Activated CD8-positive, alpha-beta memory T cell treated with anti-CD3 and anti-CD28 coated beads, Interleukin-2, amount 50 U/mL, for 48 hours (primary cell): ENCODE measurements at places on chromosomes 12 and 14.

DNA sequence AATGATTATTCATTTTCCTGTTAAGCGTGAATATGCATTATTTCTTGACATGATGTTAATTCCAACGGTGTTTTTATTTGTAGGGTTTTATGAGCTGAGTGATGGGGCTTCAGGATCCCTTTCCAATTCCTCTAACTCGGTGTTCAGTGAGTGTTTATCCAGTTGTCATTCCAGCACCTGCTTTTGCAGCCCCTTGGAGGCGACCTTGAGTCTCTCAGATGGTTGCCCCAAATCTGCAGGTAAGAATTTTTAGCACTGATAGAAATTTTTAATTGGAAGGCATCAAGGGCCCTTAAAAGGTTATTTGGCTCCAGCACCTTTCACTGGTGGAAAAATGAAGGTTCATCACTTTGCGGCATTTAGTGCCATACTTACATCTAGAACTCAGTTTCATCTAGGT is 3.7 kb downstream of the DACT1 start:
- no peak for DNase-seq

- no peak for DNase-seq
Observed at GRCh38 chr14:98847521-98848468, 424.2 kb downstream of the BCL11B start.

DNA sequence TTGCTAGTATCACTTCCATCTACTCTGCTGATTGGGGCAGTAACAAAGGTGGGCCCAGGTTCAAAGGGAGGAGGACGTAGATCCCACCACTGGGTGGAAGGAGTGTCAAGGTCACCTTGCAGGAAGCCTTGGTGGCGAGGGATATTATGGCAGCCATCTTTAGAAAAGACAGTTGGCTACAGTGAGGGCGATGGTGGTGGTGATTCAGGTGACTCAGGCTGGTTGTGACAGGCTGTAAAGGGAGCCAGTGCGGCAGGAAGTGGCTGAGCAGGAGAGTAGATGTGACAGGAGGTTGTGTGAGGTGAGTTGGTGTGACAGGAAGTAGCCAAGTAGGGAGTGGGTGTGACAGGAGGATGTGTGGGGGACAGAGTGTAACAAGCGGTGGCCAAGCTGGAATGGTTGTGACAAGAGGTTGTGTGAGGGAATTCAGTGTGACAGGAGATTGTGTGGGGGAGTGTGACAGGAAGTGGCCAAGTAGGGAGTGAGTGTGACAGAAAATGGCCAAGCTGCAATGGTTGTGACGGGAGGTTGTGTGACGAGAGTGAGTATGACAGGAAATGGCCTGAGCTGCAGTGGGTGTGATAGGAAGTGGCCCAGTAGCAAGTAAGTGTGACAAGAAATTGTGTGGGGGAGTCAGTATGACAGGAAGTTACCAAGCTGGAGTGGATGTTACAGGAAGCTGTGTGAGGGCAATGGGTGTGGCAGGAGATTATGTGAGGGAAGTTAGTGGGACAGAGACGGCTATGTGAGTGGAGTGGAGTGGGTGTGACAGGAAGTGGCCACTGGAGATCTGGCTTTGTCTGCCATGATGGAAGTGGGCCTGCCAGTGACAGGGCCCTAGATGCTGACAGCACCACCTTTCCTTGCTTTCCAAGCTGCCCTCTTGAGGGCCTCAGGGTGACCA is 136.5 kb upstream of the MYL2 start:
- DNase-seq: peak; percentile 77

DNA sequence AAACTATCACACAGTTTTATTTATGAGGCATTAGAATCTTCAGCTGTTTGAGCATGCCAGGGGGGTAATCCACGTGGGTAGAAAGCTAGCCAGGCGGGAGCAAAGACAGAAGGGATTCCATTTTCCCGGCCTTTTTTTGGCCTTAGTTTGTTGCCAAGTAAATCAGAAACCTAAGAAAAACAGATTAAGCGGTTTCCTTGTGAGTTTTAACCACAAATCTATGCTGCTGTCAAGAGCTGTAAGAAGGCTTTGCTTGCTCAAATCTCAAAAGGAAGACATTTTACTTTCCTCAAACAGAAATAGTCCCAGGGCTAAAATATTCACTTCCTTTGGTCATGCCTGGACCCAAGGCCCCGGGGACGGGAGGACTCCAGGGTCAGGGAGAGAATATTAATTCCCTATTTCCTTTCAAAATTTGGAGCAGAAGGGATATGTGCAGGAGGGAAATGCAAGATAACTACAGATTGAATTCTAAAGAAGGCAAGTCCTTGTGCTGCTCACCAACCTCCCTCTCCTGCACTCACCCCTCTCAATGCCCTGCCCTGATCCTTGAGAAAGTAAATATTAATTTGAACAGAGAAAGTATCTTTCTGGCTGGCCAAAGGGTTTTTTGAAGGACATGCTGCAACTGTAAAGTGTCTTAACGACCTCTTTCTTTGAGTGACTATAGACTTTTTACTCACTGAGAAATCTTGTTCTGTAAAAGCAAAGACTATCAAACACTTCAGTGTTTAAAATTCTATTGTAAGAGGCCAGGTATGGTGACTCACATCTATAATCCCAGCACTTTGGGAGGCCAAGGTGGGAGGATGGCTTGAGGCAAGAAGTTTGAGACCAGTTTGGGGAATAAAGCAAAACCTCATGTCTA is 75.7 kb downstream of the HSD17B6 start:
- DNase-seq: no peak

DNA sequence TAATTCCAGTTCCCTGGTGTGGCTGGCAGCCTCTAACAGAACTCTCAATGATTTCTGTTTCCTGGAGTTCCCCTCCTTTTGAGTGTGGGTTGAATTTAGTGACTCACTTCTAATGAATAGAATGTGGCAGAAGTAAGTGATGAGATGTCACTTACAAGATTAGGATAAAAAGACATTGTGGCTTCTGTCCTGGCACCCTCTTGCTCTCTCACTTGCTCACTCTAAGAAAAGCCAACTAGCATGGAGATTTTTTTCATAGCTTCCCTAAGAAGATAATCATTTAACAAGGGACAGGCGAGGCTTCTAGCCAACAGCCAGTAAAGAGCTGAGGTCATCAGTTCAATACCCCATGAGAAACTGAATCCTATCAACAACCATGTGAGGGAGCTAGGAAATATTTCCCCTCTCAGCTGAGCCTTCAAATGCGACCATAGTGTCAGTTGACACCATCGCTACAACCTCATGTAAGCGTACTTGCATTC is 156.7 kb downstream of the TMTC3 start:
- peak; percentile 50 for DNase-seq

DNA sequence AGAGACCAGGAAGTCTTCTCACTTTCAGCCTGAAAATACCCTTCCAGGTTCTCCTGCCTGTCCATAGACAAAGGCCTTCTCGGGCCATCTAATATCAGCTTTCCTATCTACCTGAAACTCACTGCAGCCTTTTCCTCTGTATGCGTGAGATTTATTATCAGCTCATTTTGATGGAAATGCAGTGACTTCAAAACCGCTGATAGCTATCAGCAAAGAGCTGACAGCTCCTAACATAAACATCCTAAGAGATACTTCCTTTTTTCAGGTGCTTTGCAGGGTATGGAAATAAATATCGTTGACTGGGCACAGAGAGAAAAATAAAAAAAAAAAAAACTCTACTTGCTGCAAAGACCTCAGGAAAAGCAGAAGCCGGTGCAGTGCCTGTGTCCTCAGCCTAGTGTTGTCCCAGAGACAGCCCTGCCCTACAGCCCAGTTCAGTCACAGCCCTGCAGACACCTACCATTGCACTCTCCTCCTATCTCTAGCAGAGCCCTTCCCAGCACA is 215.0 kb upstream of the EGLN3 start:
- no peak for DNase-seq

DNA sequence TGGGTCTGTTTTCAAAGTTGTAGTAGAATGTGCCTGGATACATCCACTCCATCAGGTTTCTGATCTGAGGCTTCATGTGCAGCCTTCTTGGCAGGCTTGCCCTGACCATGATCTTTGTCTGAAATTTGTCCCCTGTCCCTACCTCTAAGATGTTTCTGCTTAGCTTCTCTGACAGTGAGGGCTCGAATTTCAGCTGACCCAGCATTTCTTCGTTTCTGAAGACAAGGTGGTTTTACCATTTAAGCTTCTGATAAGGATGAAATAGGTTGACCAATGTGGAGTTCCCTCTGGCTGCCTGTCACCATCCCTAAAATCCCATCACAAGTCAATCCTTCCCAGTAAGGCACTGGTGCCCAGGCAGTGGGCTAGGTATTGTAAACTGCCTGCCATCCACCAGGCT is 57.0 kb downstream of the CMKLR1 start:
- DNase-seq: no peak

GRCh38 chr14:67584978-67585377 is 15.1 kb downstream of the PIGH start:
- DNase-seq: no peak

DNA sequence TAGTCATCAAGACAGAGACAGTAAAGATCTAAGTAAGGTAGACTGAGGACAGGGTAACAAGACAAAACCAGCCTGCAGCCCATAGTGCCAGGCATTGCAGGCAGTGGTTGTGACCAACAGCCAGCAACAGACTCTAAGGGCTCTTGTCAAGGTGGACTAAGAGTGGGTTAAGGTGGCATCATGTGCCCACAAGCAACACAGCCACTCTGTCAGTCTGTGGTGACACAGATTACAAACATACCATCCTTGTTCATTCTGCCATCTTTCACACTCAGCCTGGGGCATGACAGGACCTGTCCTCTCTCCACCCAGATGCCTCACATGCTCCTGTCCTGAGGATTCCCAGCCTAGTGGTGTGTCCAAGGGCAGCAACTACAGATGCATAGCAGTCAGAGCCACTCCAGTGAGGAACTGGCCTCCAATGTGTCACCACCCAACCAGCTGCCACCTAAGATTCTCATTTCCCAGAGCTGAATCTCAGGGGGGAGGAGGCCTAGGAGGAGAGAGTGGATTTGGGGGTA is 28.3 kb downstream of the VDR start:
- no peak for DNase-seq

DNA sequence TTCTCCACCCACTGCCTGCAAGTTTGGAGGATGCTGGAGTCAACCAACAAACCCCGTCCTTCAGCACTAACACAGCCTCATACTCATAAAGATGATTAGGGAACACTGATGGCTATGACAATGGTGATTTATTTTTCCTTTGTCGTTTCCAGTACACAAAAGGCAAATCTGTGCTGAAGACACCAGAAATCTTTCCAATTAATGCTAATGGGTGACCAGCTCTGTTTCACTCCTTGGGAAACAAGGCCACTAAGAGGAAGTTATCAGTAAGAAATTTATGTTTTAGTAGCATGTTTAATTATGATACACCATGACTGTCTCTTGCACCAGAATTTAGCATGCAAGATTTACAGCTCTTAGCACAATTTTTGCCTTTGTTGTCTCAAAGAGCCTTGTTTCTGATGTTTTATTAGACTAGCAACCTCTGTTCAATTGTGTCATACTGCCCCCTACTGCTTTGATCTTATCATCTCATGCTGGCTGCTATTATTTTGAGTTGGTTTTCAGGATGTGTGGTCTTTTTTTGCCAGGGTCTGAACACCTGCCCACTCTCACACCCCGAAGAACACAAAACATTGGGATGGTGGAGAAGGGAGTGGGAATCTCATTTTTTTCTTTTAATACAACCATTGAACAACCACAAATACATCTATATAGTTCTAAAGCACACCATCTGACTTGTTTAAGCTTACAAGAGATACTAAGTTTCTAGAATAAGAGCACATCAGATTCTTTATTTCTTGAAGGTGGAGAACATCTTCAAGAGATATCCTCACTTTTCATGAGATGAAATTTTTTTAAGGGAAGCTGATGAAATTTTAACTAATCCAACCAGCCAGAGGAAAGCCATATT is 160.9 kb downstream of the SPTSSA start:
- no peak for DNase-seq

DNA sequence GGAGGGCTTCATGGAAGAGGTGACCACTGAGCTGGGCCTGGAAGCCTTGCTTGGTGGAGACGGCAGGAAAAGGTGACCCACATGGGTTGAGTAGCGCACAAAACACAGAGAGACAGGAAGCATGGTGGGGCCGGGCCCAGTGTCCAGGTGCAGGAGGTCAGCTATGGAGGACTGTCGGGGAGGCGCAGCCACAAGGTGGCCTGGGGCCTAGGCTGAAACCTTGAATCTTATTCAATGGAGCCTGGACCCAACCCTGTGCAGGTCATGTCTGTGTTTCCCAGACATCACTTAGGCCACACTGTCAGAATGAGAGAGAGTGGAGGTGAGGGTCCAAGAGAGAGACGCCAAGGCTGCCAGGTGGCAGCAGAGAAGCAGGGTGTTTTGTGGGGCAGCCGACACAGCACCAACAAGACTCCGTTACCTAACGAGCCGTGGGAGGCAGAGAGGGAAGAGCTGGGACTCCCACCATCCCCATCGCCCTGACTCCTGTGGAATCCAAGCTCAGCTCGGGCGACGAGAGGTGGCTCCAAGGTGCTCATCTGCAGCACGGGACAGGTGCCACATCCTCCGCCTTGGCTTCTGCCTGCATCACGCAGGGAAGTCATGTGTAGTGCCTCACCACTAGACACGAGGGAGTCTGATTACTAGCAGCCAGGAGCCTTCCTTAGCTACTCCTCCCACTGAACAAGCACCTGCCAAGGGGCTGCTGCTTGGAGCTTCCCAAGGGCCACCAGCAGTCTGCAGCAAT is 38.7 kb downstream of the DEGS2 start:
- DNase-seq: no peak

GRCh38 chr12:115377230-115377629 is 693.3 kb upstream of the TBX3 start:
- no peak for DNase-seq

DNA sequence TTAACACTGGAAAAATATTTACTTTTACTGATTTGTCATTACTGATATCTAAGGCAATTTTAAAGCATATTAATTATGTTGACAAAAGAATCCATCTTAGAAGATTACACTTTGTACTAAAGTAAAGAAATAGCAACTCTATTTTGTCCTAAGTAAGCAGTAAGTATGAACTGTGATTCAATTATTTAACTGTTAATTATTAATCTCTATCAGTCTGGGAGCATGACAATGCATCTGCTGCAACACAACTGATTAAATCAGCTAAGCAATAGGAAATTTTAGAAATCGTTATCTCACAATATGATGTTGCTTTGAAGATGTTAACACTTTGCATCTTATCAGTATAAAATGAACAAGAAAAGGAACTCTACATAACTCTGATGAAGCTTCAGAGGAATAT is 172.3 kb downstream of the DPY19L2 start:
- no peak for DNase-seq

GRCh38 chr14:63470962-63471793 is 72.0 kb downstream of the PPP2R5E start:
- DNase-seq: no peak
